ENCODE measurements at places on chromosomes 5 and 9.

DNA sequence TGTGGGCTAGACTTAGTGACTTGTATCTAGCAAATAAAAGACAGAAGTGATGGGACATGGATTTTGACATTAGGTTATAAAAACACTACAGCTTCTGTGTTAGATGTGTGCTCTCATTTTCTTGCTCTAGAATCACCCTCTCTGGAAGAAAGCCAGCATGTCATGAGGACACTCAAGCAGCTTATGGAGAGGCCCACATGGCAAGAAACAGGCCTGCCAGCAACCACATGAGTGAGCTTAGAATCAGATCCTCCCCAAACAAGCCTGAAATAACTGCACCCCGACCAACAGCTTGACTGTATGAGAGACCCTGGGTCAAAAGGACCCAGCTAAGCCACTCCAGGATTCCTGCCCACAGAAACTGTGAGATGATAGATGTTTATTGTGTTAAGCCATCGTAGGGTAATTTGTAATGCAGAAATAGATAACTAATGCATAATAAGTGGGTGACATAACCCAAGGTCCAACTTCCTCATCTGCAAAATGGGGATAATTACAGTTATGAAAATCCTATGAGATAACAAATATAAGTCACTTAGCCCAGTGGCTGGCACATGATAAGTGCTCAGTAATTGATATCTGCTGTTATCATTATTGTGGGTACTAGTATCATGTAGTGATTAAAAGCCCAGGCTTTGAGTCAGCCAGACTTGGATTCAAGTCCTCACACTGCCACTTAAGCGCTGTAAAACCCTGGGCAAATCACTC is 86.5 kb downstream of the KLHL3 start:
- no peak for DNase-seq

GRCh38 chr9:22308177-22308576 is 138.4 kb upstream of the DMRTA1 start:
- DNase-seq: no peak

GRCh38 chr9:21015995-21016394 is 15.4 kb downstream of the HACD4 start:
- DNase-seq: no peak

- no peak for DNase-seq
These were observed 4.7 kb downstream of the SPTAN1 start for GRCh38 chr9:128556926-128557634.

- DNase-seq: no peak
These were observed 25.3 kb upstream of the EFNA5 start for GRCh38 chr5:107696080-107696479.

- DNase-seq: no peak
These were observed 63.0 kb upstream of the PHYKPL start for GRCh38 chr5:178295589-178295988.

DNA sequence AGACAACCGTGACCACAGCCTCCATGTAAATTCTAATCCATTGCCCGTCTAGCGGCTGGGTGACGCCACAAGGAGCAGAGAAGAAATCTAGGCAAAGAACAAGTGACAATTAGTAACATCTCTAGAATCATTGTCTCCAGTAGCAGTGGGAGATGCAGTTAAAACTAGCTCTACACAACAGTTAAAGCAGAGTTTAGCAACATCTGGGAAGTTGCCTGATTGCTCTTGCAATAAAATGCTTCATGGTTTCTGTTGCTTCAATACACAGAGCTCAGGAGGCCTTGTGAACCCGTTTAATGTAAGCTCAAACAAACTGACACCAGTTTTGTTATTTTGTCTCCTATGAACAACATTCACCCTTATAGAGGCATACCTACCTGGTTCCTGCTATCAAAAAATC is 369.8 kb upstream of the PDE4D start:
- no peak for DNase-seq

DNA sequence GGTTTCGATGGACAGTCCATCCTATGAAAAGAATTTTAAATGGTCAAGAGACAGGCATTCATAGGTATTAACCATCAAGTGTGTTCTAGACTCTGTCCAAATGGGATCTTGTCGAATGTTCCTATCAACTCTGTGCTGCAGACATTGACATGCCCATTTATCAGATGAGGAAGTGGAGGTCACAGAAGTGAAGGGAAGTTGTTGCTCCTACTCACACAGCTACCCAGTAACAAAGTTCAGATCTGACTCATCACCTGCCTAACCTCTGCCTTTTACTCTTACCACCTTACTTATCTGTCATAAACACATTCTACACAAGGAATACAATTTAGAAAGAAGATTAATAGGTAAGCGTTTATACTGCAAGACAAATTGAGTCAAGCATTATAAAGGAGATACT is 426.2 kb upstream of the BRINP1 start:
- no peak for DNase-seq

GRCh38 chr9:133610845-133611244 is 1.7 kb upstream of the FAM163B start:
- DNase-seq: no peak

- DNase-seq: no peak
These were observed at the start of gene IRX4 for GRCh38 chr5:1882337-1883119. Gene IRX4, minus strand, starts transcription at chr5:1882925. Its CDS starts 278 bp downstream, at chr5:1882647.
